ENCODE measurements at places on chromosomes 2 and 18.

DNA sequence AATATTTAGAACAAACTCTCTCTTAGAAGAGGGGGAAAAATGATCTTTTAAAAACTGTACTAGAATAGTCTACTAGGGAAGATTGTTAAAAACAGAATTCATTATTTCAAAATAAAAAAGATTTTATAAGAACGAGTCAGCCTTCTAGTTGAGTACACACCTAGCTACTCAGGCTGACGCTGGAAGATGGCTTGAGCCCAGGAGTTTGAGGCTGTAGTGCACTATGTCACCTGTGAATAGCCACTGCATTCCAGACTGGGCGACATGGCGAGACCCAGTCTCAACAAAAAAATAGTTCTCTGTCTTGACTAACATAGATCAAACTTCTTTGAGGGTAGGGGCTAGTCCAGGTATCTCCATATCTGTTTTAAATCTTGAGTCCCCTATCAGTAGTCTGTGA lies 33.9 kb downstream of the ERLEC1 start:
- no peak for ATAC-seq

GRCh38 chr2:231001921-231002320 lies 6.0 kb downstream of the SPATA3 start:
- no peak for ATAC-seq

GRCh38 chr2:77831898-77832297 lies 309.7 kb upstream of the LRRTM4 start:
- ATAC-seq = no peak

GRCh38 chr2:143828763-143829537 lies 691.0 kb downstream of the ZEB2 start:
- peak; percentile 62 for ATAC-seq

GRCh38 chr18:58373481-58373880 lies 255.4 kb downstream of the ALPK2 start:
- no peak for ATAC-seq

DNA sequence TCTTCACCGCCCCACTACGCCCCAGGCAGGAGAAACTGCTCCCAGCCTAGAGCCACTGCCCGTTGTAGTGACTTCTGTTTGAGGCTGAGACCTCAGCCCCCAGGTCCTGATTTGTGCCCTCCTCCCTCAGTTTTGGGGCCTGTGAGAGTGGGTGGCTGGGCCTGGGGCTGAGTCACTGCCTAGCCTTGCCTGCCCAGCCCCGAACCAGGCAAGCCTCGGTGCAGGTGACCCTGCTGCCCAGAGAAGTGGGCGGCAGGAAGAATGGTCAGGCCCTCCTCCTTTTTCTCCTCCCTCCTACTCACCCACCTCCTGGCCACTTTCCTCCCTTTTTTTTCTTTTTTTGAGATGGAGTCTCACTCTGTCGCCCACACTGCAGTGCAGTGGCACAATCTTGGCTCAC lies 66.6 kb downstream of the ZFP36L2 start:
- no peak for ATAC-seq

- ATAC-seq = no peak
Measured at GRCh38 chr2:231228223-231228622, 29.8 kb downstream of the ARMC9 start.
